CD4-positive, alpha-beta T cell treated with Interleukin-4 for 1 hour (primary cell): ENCODE measurements at places on chromosomes 2 and 18.

GRCh38 chr2:172985139-172985892 lies 90.3 kb upstream of the MAP3K20 start:
- no peak for DNase-seq

DNA sequence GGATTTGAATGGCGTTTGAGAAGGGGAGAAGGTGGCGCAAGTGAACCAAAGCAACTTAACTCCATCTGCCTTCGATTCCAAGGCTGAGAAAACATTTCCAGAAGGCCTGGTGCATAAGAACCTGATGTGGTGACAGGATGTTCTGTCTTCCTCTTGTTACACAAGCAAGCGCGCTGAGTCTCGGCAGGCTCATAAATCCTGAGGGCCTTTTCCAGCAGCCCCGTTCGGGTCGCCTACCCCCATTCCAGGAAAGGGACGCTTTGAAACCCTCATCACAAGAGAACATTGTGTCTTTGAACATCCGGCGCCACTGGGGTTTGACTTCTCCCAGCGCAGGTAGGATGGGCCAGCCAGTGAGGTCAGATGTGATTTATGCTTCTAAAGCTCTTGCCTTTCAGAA lies 403.5 kb downstream of the SETBP1 start:
- no peak for DNase-seq

- no peak for DNase-seq
Observed at GRCh38 chr2:103396152-103396551, 634.3 kb downstream of the TMEM182 start.

GRCh38 chr2:56515399-56515798 lies 331.6 kb downstream of the CCDC85A start:
- no peak for DNase-seq

GRCh38 chr18:3799515-3799914 lies 349.5 kb downstream of the TGIF1 start:
- no peak for DNase-seq

- DNase-seq, result no peak
Observed at GRCh38 chr18:21910906-21911305, 170.3 kb downstream of the MIB1 start.
